Cortex of kidney (tissue), 1 donor: ENCODE measurements at places on chromosomes 2 and 18.

DNA sequence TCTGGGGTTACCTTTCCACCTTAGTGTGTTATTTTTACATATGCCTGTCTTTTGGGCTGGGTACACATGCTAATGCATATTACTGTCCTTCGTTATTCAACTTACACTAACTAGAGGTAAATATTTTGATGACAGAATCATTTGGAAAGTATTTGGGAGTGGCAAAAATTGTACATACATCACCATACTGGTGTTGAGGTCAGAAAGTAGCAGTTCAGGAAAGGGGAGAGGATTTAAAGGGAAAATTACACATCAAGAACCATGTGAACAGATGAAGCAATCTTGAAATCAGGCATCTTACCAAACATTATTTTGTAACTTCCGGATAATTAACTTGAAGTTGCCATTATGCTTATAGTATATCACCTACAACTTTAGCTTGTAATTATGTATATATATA lies 379.7 kb downstream of the RND3 start:
- DNase-seq, result no peak

- no peak for DNase-seq
Measured at GRCh38 chr2:205058409-205058808, 513.1 kb downstream of the PARD3B start.

DNA sequence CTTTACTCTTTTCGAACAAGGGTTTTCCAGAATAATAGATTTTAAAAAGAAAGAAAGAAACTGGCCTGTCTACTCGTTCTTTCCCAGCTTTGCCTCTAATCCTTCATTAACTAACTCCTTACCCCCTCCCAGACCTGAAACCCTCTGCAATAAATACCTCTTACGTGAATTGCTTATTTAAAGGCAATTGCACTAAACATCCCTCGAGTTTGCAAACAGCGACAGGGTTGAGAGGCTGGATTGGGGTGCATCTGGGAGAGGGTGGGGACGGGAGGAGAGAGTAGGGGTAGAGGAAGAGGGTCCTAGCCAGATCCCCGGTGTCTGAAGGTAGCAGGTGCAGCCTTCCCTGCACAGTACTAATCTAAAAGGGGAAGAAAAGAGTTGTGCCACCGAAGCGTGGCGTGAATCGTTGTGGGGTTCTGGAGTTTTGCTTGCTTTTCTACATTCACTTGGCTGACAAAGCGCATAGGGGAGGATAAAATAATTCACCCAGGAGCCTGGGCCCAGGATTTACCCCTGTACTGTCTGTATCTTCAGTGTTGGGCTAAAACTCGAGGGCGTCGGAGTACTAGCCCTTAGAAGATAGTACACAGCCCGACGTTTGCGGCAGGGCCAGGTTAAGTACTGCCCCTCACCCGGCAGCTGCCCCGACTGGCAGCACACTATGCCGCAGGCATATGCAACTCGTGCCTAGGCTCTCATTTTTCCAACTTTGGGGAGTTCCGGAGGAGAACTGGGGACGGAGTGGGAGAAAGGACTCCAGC lies 1.9 kb upstream of the NEUROD1 start:
- no peak for DNase-seq

GRCh38 chr2:100707016-100707947 lies 112.7 kb upstream of the NPAS2 start:
- no peak for DNase-seq

GRCh38 chr2:134234535-134234934 lies 19.3 kb upstream of the MGAT5 start:
- no peak for DNase-seq

DNA sequence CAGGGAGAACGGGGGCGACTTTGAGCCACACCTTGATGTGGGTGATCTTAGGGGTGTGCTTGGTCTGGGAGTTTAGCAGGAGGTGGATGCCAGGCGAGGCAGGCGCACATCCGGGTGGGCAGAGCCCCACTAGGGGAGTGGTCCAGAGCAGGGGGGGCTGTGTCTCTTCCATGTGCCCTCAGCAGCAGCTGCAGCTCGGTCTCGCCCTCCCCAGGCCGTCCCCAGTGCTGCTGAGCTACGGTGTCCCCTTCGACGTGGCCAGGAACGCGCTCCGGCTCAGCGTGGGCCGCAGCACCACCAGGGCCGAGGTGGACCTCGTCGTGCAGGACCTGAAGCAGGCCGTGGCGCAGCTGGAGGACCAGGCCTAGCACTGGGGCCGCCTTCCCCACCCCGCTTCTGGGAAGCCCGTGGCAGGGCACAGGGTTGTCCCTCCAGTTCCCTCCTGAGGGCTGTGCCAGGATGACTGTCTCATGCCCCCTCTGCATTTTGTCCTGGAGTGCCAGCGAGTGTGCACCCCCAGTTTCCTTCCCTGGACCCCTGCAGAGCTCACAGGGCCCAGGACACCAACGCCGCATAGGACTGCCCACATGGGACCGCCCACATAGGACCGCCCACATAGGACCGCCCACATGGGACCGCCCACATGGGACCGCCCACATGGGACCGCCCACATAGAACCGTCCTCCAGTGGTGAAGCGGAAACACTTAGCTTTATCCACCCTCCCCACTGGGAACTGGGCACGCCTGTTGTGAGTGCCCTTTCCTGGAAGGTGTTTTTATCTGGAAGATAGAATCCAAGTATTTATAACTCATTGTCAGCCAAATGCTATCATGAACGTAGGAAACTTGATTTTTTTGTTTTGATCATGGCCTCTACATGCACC lies 1.9 kb upstream of the ESPNL start:
- DNase-seq, result no peak

GRCh38 chr2:237600205-237600846 lies 9.8 kb upstream of the RAB17 start:
- no peak for DNase-seq
